ENCODE measurements at places on chromosomes 1 and 21.

DNA sequence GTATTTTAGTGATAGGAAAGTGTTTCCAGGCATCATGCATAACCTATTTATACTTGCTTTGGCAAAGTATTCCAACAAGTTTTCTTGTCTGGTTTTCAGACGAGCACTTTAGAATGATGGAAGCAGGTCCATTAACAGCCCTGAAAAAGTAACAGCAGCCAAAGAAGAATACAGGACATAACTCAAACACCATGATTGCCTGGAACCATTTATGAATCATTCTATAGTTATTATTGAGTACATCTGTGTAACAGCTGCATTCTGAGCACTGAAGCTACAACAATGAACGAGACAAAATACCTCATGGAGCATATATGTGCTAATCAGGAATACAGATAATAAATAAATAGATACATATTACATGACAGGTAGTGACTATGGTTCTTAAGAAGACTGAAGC, 12.6 kb downstream of the IL10RB start:
- DNase-seq: no peak
- H3K4me3 ChIP-seq: no peak overlapping the region
- peaks cover 10% of the 10 kb centered on the region for H3K36me3 ChIP-seq
- no peak overlapping the region for H3K27ac ChIP-seq
- no peaks in the 10 kb centered on the region for H3K27me3 ChIP-seq
- H3K4me1 ChIP-seq: no peaks in the 10 kb centered on the region

DNA sequence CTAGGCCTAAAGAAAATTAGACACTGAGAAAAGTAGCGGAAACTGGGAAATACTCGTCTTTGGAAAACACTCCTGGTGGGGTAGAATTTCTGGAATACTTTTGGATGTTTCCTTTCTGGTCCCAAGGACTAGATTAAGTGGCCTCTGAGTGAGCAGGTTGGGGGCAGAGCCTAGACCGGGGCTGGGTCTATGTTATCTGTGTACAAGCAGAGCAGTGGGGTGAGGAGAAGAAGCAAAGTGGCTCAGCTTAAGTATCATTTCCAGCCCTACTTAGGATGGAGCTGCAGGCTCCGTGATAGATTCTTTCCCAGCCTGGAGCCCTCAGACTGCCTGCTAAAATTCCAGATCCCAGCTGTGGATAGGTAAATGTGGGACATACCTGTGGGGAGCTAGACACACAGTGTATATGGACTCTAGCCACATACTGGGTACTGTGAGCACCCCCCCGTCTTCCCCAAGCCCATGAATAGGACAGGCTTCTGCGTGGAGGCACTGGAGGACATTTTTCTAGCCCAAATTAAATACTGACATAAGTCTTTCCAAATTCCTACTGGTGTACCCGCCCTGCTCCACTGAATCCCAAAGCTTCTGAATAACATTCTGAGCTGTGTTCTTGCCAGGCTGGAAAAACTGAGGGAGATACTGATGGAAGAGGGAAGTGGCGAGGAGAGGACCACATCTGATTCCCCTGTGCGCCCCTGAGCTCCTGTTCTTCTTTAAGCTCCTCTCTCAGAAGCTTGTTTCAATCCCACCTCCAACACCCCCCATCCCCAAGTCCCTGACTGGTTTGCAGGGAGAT, 6.8 kb downstream of the FMOD start:
- H3K27me3 ChIP-seq: peaks cover 20% of the 10 kb centered on the region
- H3K4me3 ChIP-seq: no peak overlapping the region
- no peak for DNase-seq

GRCh38 chr1:214476229-214476985, 75.0 kb downstream of the PTPN14 start:
- H3K36me3 ChIP-seq: no peaks in the 10 kb centered on the region
- no peaks in the 10 kb centered on the region for H3K27me3 ChIP-seq
- no peaks in the 10 kb centered on the region for H3K4me1 ChIP-seq
- no peak overlapping the region for H3K4me3 ChIP-seq
- no peak for DNase-seq

- H3K36me3 ChIP-seq: no peaks in the 10 kb centered on the region
- H3K27me3 ChIP-seq: no peaks in the 10 kb centered on the region
- H3K4me3 ChIP-seq: no peak overlapping the region
- DNase-seq: no peak
These were observed 5.8 kb downstream of the CELSR2 start for GRCh38 chr1:109255097-109255651.

All from B cell (primary cell).